ENCODE measurements at places on chromosomes 16 and 17.

- DNase-seq, result peak; percentile 58
These were observed 12.3 kb downstream of the CES4A start for GRCh38 chr16:67000384-67001351.

DNA sequence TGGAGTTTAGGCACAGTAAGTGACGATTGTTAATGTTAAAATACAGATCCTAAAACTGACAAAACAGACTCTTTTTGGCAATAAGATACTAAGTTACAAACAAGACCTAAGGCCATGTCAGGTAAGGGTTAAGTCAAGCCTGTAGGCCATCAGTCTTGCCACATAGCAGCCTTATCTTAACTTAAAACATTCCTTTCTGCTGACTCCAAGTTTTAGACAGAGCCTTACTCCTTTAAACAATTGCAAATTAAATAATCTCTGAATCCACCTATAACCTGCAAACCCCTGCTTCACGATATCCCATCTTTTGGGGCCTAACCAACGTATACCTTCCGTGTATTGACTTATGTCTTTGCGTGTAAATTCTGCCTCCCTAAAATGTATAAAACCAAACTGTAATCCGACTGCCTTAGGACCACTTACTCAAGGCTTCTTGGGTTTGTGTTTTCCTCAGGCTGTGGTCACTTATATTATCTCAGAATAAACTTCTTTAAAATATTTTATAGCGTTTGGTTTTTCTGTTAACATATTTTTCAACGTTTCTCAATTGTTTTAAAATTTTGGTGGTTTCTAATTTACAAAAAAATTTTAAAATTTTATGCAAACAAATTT, 64.4 kb downstream of the EFCAB5 start:
- no peak for DNase-seq

- no peak for DNase-seq
These were observed 76.7 kb downstream of the CHD9 start for GRCh38 chr16:53131363-53132071.

- no peak for DNase-seq
These were observed 21.3 kb downstream of the ASPA start for GRCh38 chr17:3497101-3497500.

DNA sequence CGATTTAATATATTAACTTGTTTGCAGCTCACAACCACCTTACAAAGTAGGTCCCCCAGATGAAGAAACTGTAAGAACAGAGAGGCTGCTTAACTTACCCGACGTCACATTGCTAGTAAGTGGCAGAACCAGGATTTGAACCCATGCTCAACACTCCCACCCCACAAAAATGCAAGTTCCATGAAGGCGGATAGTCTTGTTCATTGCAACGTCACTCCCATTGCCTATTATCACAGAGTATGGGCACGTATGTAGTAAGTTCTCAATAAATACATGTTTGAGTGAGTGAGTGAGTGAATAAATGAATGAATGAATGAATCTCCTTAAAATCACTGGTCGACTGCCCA, 1.1 kb downstream of the USP31 start:
- DNase-seq, result no peak

DNA sequence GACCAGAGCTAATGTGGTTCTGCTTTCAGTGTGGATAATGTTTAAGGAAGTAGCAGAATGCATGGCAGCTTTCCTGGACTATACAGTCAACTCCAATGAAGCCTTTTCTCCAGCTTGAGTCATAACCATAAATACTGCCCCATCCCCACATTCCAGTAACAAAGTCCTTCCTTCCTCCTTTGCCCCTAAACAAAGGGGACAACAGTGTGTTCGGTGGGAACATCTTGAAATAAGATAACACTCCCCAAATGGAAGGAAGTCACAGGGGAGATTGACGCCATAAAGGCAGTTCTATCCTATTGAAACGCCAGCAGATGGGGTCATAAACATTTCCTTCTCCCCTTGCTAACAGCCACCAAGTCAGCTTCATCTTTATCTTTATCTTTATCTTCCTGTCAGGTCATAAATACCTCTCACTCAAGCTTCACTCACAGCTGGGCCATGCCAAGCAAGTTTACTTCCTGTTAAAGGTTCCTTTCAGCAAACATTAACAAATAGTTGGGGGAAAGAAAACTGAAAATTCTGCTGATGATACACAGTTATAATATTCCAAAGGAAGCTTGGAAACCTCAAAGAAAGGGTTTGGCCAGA, 136.7 kb downstream of the SNX11 start:
- peak; percentile 53 for DNase-seq

Data from NCI-H510A (cell line).